ENCODE measurements at places on chromosomes 16 and 17. TPM values are rescaled to one million over a fixed set of nuclear protein-coding genes. Genes with fewer than 3 reads are reported as not detected.

Gene IGSF6
- not detected for total RNA-seq

Gene SLC38A8
- not detected for total RNA-seq

Gene PRSS27
- 1.2 TPM for total RNA-seq

Gene MARVELD3
- total RNA-seq, result 167 TPM

Gene CCL4
- 1.1 TPM for total RNA-seq

Gene CFAP119
- total RNA-seq, result 5.1 TPM

Gene TNP2
- total RNA-seq, result not detected

Gene ABCA3
- total RNA-seq, result 3.4 TPM

Gene RCVRN
- total RNA-seq, result not detected

DNA sequence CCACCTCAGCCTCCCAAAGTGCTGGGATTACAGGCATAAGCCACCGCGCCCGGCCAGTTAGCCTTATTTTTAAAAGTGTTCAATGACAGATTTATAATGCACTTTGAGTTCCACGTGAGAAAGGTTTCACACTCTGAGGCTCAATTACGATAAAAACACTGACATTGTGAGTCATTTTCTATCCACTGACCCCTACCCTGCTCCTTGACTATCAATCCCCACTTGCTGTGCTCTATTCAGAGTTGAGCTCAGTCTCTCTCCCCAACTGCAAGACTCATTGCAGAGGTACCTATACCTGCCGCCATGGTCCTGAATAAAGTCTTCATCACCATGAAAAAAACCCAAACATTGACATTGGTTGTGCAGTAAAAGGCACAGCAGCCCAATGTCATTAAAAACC lies 8.5 kb downstream of the GFOD2 start:
- H3K4me3 ChIP-seq, result no peak overlapping the region
- H3K27ac ChIP-seq, result no peak overlapping the region
- H3K36me3 ChIP-seq, result no peaks in the 10 kb centered on the region
- no peaks in the 10 kb centered on the region for H3K4me1 ChIP-seq

DNA sequence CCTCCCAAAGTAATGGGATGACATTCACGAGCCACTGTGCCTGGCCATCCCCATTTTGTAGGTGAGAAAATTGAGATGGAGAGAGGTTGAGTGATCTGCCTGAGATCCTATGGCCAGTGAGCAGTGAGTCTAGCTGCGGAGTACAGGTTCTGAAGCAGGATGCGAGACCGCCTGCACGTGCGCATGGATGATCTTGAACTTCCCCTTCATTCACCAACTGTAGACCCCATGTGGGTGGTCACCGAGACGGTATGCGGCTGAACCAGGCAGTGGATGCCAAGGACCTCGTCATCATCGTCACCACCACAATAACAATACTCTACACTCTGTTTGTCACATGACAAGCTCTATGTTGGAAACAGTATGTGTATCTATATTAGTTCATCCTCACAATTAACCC lies 6.2 kb upstream of the SPNS3 start:
- no peaks in the 10 kb centered on the region for H3K27me3 ChIP-seq
- H3K36me3 ChIP-seq, result no peaks in the 10 kb centered on the region
- no peaks in the 10 kb centered on the region for H3K4me1 ChIP-seq
- DNase-seq, result no peak
- no peak overlapping the region for H3K4me3 ChIP-seq

DNA sequence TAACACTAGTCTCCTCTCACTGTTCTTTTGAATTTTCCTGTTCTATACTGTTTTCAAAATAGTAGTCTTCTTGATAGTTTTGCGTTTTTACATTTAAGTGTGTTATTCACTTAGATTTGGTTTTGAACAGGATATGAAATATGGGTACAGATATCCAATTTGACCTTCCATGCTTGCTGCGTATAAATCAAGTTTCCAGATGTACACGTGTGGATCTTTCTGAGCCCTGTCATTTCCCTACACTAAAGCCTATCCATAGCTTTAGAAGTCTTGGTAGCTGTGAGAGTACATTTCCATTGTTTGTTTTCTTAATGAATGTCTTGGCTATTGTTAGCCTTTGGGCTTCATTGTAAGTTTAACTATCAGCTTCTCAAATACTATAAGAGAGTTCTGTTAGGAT lies 20.4 kb downstream of the CYLD start:
- H3K27me3 ChIP-seq, result no peaks in the 10 kb centered on the region
- H3K4me3 ChIP-seq, result no peak overlapping the region
- H3K27ac ChIP-seq, result no peak overlapping the region
- H3K36me3 ChIP-seq, result no peaks in the 10 kb centered on the region
- no peak for DNase-seq

DNA sequence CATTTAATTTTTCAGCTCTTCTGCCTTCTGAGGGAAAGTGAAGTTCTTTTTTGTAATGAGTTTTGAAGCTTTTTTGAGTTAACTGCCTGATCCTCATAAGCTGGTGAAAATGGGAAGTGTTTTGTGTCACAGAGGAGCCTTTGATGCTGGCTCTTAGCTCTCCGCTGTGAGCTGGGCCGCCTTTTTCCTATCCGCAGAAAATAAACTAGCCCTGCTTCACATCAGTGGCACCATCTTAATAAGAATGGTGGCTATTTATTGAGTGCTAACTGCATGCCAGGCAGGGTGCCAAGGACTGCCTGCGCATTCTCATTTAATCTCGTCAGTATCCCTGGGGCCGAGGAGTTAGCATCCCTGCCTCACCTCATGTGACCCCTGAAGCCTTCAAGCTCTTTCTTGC lies 309.0 kb downstream of the CPPED1 start:
- no peak overlapping the region for H3K27ac ChIP-seq
- DNase-seq, result no peak
- H3K4me3 ChIP-seq, result no peak overlapping the region
- H3K27me3 ChIP-seq, result no peaks in the 10 kb centered on the region
- no peaks in the 10 kb centered on the region for H3K36me3 ChIP-seq

DNA sequence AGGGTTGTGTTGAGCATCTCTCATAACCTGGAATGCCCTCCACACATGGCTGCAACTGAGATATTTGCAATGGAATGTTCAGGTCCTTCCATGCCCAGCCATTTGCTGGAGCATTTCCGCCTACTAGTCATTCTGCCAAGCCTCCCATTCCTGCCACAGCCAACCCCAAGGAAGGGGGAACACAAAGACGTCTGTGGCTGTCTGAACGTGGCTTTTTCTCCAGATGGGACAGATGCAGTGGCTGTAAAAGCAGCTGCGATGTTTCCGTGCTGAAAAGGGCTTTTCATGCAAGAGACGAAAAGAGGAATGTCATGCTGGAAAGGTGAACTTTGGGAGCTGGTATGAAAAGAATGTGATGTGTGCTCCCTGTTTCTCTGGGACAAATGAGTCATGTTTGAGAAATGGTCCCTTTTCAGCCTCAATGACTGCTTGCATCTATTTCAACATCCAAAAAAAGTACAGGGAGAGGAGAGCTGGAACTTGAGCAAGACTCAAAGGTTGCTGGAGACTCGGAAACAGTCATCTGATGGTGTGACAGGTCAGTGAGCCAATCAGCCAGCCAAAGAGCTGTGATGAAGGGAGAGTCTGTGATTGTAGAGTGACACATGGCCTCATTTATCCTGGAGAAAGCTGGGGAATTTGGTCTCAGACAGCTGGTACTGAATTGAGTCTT lies 208.9 kb downstream of the SHISA9 start:
- H3K27ac ChIP-seq, result no peak overlapping the region
- H3K4me3 ChIP-seq, result no peak overlapping the region
- no peaks in the 10 kb centered on the region for H3K4me1 ChIP-seq
- H3K27me3 ChIP-seq, result no peaks in the 10 kb centered on the region
- H3K36me3 ChIP-seq, result no peaks in the 10 kb centered on the region

GRCh38 chr17:58513267-58513964 lies 1.0 kb downstream of the MTMR4 start:
- no peaks in the 10 kb centered on the region for H3K27me3 ChIP-seq
- H3K4me3 ChIP-seq, result peak overlapping the region; percentile 60
- no peak for DNase-seq
- peak overlapping the region; percentile 81 for H3K27ac ChIP-seq
- peaks cover 11% of the 10 kb centered on the region for H3K4me1 ChIP-seq

GRCh38 chr17:8608001-8608400 lies 22.5 kb downstream of the MYH10 start:
- H3K36me3 ChIP-seq, result no peaks in the 10 kb centered on the region
- H3K4me3 ChIP-seq, result no peak overlapping the region
- H3K27me3 ChIP-seq, result no peaks in the 10 kb centered on the region
- H3K4me1 ChIP-seq, result no peaks in the 10 kb centered on the region
- H3K27ac ChIP-seq, result no peak overlapping the region
- no peak for DNase-seq

DNA sequence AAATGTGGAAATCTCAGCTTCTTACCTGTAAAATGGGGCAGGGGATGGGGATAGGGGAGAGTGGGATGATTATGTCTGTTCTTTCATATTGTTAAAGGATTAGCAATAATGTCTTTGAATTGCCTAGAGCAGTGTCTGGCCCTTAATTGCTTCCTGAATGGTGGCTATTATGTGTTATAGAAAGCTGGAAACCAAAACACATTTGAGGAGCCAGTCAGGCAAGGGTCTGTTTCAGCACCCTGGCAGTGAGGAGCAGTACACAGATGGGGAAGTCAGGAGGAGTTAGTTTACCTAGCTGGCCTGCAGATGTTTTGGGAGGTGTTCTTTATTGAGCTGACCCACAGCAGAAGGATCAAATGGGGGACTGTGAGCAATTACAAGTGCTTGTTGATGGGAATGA lies 63.0 kb downstream of the NUP93 start:
- H3K4me1 ChIP-seq, result no peaks in the 10 kb centered on the region
- no peak overlapping the region for H3K4me3 ChIP-seq
- no peak overlapping the region for H3K27ac ChIP-seq
- DNase-seq, result no peak

GRCh38 chr17:8868529-8868951 lies 1.1 kb upstream of the PIK3R6 start:
- no peak overlapping the region for H3K4me3 ChIP-seq
- no peaks in the 10 kb centered on the region for H3K27me3 ChIP-seq
- H3K4me1 ChIP-seq, result no peaks in the 10 kb centered on the region
- H3K27ac ChIP-seq, result no peak overlapping the region
- DNase-seq, result peak; percentile 17

- H3K4me3 ChIP-seq, result no peak overlapping the region
- no peaks in the 10 kb centered on the region for H3K27me3 ChIP-seq
- no peak overlapping the region for H3K27ac ChIP-seq
- DNase-seq, result no peak
- H3K4me1 ChIP-seq, result no peaks in the 10 kb centered on the region
- no peaks in the 10 kb centered on the region for H3K36me3 ChIP-seq
Observed at GRCh38 chr17:13749166-13749890, 147.6 kb upstream of the HS3ST3A1 start.

- H3K36me3 ChIP-seq, result no peaks in the 10 kb centered on the region
- no peak overlapping the region for H3K4me3 ChIP-seq
- no peaks in the 10 kb centered on the region for H3K4me1 ChIP-seq
- H3K27me3 ChIP-seq, result no peaks in the 10 kb centered on the region
- no peak overlapping the region for H3K27ac ChIP-seq
- peak; percentile 25 for DNase-seq
Observed at GRCh38 chr16:4404247-4404966, 12.0 kb downstream of the CORO7 start.

GRCh38 chr17:27381007-27381501 lies 75.2 kb upstream of the KSR1 start:
- H3K4me1 ChIP-seq, result no peaks in the 10 kb centered on the region
- H3K36me3 ChIP-seq, result no peaks in the 10 kb centered on the region
- peak; percentile 75 for DNase-seq
- no peak overlapping the region for H3K4me3 ChIP-seq

GRCh38 chr16:8084882-8085281 lies 505.4 kb downstream of the TMEM114 start:
- no peak overlapping the region for H3K27ac ChIP-seq
- H3K4me1 ChIP-seq, result no peaks in the 10 kb centered on the region
- H3K36me3 ChIP-seq, result no peaks in the 10 kb centered on the region
- no peaks in the 10 kb centered on the region for H3K27me3 ChIP-seq
- H3K4me3 ChIP-seq, result no peak overlapping the region

- H3K4me3 ChIP-seq, result no peak overlapping the region
- no peaks in the 10 kb centered on the region for H3K27me3 ChIP-seq
- no peak for DNase-seq
- H3K27ac ChIP-seq, result no peak overlapping the region
- H3K36me3 ChIP-seq, result no peaks in the 10 kb centered on the region
Observed at GRCh38 chr17:57696050-57696449, 49.0 kb downstream of the CCDC182 start.

DNA sequence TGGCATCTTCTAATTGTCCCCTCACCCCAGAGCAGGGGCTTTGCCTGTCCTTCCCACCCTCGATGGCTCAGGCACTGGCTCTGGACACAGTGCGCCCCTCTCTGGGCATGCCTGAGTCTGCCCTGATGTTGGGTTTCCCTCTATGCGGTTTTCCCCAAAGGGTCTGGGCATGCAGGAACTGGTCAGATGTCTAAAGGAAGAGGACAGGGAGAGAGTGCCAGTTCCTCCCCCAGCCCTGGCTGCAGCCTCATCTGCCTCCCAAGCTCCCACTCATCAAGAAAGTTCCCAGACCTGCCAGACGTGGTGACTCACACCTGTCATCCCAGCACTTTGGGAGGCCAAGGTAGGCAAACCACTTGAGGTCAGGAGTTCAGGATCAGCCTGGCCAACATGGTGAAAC lies 41.3 kb upstream of the PABPN1L start:
- no peaks in the 10 kb centered on the region for H3K27me3 ChIP-seq
- no peak for DNase-seq
- H3K27ac ChIP-seq, result no peak overlapping the region
- peaks cover 3% of the 10 kb centered on the region for H3K4me1 ChIP-seq
- no peak overlapping the region for H3K4me3 ChIP-seq
- H3K36me3 ChIP-seq, result no peaks in the 10 kb centered on the region

- H3K36me3 ChIP-seq, result no peaks in the 10 kb centered on the region
- peak overlapping the region; percentile 27 for H3K4me3 ChIP-seq
- H3K27ac ChIP-seq, result peak overlapping the region; percentile 74
Observed at GRCh38 chr17:29723278-29724047, 100.8 kb upstream of the CORO6 start.

GRCh38 chr17:76268015-76268749 lies 3.0 kb downstream of the UBALD2 start:
- H3K4me3 ChIP-seq, result peak overlapping the region; percentile 87
- no peaks in the 10 kb centered on the region for H3K36me3 ChIP-seq
- peak; percentile 93 for DNase-seq
- no peaks in the 10 kb centered on the region for H3K27me3 ChIP-seq

GRCh38 chr16:50284131-50284911 lies 18.0 kb downstream of the ADCY7 start:
- H3K27me3 ChIP-seq, result no peaks in the 10 kb centered on the region
- peak; percentile 61 for DNase-seq
- no peak overlapping the region for H3K4me3 ChIP-seq
- H3K27ac ChIP-seq, result no peak overlapping the region
- peaks cover 41% of the 10 kb centered on the region for H3K4me1 ChIP-seq

- no peaks in the 10 kb centered on the region for H3K36me3 ChIP-seq
- H3K4me1 ChIP-seq, result peaks cover 50% of the 10 kb centered on the region
- H3K27ac ChIP-seq, result peak overlapping the region; percentile 90
- DNase-seq, result no peak
- H3K27me3 ChIP-seq, result no peaks in the 10 kb centered on the region
Observed at GRCh38 chr17:56913353-56913866, 439 bp downstream of the TRIM25 start.

- H3K4me3 ChIP-seq, result no peak overlapping the region
- H3K36me3 ChIP-seq, result no peaks in the 10 kb centered on the region
- no peaks in the 10 kb centered on the region for H3K4me1 ChIP-seq
- no peak for DNase-seq
- H3K27me3 ChIP-seq, result no peaks in the 10 kb centered on the region
Observed at GRCh38 chr16:72646615-72647014, 401.3 kb downstream of the ZFHX3 start.
